ENCODE measurements at places on chromosomes 4 and X.

DNA sequence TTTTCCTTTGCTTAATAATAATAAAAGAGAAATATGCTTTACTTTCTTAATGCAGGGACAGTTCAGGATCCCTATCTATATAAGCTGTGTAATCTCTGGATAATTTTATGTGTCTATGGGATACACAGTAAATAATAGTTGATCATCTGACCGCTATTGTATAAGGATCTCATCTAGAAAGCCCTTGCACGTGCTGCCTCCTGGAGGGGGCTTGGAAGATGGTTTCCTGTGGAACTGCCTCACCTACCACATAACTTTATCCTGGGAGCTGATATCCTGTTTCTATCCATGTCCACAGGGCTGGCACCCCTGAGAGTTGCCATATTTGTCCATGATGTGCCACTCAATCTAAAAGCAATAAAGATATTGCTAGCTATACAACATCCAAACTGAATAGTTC lies 139.3 kb upstream of the FRMPD4 start:
- no peak for DNase-seq

DNA sequence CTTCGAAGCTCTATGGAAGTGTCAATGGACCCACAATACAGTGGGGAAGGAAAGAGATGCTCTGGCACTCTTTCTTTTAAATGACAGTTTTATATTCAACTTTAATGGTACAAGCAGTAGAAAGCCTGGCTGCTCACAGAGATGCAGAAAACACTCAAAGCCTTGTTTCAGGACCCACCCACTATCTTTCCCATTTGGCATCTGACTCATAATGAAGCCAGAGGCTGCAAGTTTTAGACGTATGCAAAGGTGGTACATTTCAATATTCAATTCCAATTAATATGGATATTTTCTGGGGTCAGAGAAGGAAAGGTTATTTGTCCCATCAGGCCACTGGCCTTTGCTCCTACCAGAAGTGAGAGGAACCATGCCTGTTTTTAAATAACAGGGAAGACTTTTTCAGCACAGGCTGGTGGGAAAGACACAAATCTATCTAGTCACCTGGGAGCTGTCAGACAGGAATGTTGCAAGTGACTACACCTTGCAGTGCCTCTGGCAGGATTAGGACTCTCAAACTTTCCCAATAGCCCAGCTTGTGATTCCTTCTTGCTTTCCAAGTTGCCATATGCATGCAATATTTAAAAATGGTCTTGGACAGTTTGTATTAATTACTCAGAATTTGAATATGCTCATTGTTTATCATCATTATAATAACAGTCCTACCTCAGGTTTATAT lies 70.0 kb upstream of the RAB40AL start:
- DNase-seq = no peak

DNA sequence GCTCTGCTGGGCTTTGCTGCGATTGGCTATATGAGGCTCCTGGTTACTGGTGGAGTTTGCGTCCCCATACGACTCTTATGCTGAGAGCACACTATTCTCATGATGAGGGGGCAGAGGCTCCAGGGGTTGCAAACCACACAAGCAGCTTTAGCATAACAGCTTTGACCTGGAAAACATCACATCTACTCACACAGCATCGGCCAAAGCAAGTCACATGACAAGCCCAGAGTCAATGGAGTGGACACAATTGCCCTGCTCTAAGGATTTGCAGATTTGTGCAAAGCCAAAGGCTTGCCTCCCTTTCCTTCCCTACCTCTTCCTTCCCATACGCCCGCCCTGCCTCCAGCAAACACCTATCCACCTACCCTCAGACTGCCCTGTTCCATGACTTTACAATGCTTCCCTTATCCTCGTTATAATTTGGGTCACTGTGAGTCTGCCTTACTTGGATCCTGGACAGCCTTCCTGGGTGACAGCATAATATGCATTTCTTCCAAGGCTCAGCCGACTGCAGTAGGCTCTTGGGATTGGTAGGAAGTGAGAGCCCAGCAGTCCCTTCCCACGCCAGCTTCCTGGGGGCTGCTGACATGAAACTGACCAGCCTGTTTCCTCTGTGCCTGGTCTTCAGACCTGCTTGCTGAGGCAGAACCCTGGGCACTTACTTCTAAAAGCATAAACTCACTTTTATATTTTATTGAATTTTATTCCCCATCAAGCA lies 208.2 kb upstream of the PSAPL1 start:
- no peak for DNase-seq

DNA sequence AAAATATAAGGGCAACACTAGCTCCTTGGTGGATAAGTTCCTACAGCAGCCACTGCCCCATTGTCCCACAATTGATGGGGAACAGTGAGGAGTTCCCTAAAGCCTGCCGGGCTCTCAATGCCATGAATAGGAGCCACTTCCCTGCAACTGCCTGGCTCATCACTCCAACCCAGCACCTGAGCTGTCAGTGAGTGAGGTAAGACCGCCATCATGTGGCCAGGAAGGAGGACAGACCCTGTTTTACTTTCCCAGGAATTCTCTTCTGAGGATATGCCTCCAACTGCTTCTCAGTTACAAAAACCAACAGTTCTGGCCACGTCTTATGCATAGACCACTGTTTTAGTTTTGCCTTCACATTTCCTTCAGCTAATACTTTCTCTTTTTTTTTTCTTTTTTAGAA lies 45.5 kb downstream of the SRPX start:
- DNase-seq = no peak

- no peak for DNase-seq
Observed at GRCh38 chr4:98691588-98691987, 33.2 kb upstream of the TSPAN5 start.

GRCh38 chr4:168900080-168900479 lies 110.0 kb downstream of the CBR4 start:
- DNase-seq = no peak

- no peak for DNase-seq
Observed at GRCh38 chrX:84363051-84363450, 139.2 kb downstream of the HDX start.

- DNase-seq = no peak
Observed at GRCh38 chr4:76655566-76656479, 220.8 kb downstream of the SHROOM3 start.

GRCh38 chr4:188399834-188400233 lies 260.6 kb downstream of the TRIML1 start:
- no peak for DNase-seq

DNA sequence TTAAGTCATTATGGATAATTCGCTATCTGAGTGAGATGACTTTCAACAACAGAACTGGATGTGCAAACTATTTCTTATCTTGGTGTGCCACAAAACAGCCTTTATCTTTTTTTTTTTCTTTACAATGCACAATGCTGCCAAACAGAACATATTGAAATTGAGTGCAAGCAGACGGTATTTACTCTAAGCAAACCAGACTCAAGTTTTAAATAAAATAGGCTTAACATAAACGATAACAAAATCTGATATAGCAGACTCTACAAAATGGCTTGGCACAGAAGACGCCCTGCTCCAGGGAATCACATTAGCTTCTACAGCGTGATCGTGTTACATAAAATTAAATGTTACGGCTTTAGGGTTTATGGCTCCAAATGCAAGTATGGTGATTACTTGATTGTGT lies 9.6 kb upstream of the STK32B start:
- DNase-seq = no peak

- DNase-seq = no peak
Observed at GRCh38 chr4:1790005-1790404, 3.1 kb upstream of the FGFR3 start.

- DNase-seq = no peak
Observed at GRCh38 chrX:31969714-31970113, 897.9 kb upstream of the FTHL17 start.

DNA sequence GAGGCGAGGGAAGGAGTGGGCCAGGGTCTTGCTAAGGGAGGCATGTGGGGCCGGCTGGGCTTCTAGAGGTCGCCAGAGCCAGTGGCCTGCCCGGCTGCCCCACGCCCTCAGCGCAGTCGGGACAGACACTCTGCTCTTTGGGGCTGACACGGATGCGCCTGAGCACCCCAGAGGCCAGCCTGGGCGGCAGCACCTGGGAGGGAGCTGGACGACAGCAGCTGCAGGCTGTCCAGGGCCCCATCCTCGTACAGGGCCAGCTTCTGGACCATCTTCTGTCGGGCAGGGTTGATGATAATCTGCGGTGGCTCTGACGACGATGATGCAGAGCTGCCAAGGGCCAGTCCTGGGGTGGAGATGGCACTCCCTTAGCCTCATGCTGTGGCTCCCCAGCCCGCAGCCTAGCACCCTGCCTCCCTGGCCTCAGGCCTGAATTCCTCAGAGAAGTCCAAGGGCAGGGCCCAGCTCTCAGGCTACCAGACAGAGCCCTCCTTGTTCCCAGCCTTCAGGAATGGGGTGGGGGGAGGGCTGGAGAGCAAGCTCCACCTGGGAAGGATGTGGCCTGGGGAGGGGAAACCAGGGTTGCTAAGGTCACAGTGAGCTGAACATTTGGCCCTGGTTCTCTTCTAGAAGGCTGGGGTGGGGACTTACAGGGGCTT lies 7.2 kb downstream of the IRAK1 start:
- no peak for DNase-seq

- DNase-seq = no peak
Observed at GRCh38 chrX:8738588-8739189, 6.8 kb upstream of the ANOS1 start.

DNA sequence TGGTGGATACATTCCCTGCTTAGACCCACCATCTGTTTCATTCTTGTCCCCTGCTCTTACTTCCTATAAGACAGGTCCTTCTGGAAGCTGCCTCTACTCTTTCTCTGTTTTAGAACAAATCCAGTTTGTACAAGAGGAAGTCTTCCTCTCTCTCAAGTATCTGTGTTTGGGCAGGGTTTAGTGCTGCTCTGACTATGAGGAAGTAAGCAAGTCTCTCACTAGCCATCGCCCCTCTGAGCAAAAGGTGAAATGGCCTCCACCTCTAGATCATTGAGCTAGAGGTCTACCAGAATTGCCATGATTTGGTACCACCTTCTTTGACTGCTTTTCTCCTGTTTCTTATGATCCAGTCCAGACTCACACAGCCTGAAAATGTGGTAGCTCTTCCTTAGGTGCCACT lies 8.4 kb downstream of the BTK start:
- no peak for DNase-seq

GRCh38 chr4:29540439-29541102 lies 1179.6 kb upstream of the PCDH7 start:
- no peak for DNase-seq

GRCh38 chr4:172035562-172035961 lies 222.4 kb downstream of the GALNTL6 start:
- no peak for DNase-seq

DNA sequence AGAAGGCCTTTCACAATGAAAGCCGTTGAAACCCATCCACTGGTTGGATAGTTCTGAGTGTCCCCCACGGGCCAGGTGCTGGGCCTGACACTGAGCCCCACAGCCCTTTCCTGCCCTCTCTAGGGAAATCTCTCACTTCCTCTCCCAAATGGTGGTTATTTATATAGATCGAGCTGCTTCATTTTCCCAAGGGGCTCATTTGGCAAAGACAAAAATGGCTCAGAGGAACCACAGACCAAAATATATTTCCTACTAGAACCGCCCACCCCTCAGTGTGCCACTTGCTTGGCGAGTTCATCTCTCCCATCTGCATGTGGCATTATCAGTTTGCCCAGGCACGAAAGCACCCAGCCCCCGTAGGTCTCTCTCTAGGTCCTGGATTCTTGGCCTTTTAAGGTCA lies 53.3 kb upstream of the STIM2 start:
- DNase-seq = no peak

- no peak for DNase-seq
Observed at GRCh38 chr4:107519053-107519452, 201.0 kb downstream of the PAPSS1 start.

- DNase-seq = no peak
Observed at GRCh38 chrX:64427787-64428186, 32.5 kb upstream of the MTMR8 start.

- DNase-seq = no peak
Observed at GRCh38 chr4:88985088-88985773, 71.8 kb downstream of the FAM13A start.

GRCh38 chr4:52945326-52945898 lies 83.3 kb downstream of the RASL11B start:
- DNase-seq = no peak

DNA sequence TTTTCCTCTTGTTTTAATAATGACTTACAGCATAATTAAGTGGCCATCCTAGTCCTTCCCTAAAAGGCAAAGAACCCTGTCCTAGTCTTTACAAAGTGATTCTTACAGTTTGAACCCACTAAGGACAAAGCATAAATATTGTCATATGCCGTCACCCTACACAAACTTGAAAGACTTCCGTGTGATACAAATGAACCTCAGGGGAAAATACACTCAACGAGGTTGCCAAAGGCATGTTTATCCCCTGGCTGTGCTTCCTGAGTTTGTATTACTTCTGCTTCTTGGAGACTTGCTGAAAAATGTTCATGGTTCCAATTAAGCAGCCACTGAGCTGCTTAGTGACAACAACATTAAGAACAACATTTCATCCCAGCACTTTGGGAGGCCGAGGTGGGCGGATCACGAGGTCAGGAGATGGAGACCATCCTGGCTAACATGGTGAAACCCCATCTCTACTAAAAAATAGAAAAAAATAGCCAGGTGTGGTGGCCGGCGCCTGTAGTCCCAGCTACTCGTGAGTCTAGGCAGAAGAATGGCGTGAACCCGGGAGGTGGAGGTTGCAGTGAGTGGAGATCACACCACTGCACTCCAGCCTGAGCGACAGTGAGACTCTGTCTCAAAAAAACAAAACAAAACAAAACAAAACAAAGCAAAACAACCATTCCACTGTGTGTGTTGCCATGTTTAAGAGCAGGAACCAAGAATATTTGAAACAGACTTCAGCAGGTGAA lies 16.2 kb downstream of the RASSF6 start:
- no peak for DNase-seq

GRCh38 chrX:120309873-120310705 lies 1.2 kb downstream of the TMEM255A start:
- DNase-seq = no peak

- DNase-seq = no peak
Observed at GRCh38 chrX:12452268-12452667, 314.0 kb downstream of the FRMPD4 start.

DNA sequence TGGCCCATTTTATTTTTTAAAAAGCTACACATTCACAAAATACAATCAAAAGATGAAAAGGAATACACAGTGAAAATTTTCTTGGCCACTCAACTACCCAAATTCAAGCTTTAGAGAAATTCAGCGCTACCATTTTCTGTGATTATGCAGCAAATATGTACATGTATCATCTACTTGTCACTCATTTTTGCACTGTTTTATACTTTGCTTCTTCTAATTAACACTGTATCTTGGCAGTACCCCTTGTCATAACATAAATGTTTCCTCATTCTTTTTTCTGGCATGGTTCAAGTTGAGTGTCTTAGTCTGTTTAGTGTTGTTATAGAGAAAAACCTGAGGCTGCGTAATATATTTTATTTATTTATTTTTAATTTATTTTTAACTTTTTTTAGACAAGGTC lies 15.7 kb upstream of the PPID start:
- DNase-seq = no peak
